ENCODE measurements at places on chromosomes 12 and 14. TPM values are rescaled to one million over a fixed set of nuclear protein-coding genes. Genes with fewer than 3 reads are reported as not detected.

- DNase-seq = peak; percentile 51
These were observed 199.7 kb downstream of the ANO2 start for GRCh38 chr12:5745251-5745888.

GRCh38 chr12:75443709-75444108 lies 36.8 kb upstream of the GLIPR1 start:
- DNase-seq = no peak

DNA sequence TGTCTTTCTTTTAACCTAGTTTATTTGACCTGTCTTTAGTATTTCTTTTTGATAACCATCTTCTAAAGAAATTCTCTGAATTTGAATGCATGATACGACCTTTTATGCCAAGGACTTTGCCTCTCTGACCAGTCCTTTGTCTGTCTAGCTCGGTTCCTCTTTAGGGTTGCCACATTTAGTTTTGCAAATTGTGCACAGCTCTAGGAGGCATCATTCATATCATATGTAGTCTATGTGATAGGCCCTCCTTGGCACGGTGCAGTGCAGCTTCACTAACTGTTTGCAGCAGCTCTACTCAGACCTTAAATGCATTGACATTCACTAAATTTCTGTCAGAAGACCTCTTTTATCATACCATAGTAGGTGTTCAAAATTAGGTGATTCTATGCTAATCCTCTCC lies 75.6 kb downstream of the USP15 start:
- no peak for DNase-seq

- DNase-seq = no peak
These were observed 1.4 kb downstream of the NFKBIA start for GRCh38 chr14:35403114-35403602.

DNA sequence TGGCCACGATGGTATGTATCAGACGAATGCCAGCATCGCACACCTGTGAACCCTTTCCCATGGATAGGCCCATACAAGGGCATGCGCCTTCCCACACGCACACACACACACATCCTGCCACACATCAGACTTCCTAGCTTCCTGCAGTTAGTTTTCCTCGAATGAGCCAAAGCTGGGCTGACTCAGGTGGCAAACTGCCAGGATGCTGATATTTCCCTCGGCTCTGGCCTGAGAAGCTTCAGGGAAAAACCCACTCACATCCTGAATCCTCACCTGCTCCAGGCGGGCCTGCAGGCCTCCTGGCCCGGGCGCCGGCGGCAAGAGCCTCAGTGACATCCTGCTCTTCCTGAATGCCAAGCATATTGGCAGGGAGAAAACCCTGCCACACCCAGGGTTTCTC lies 22.4 kb downstream of the CALM1 start:
- peak; percentile 68 for DNase-seq

GRCh38 chr12:111363578-111363977 lies 5.3 kb downstream of the PHETA1 start:
- DNase-seq = no peak

GRCh38 chr12:52813885-52814709 lies at the start of gene KRT4:
TSS of gene KRT4 (minus strand) at chr12:52814116. CDS start at chr12:52814058, 58 bp downstream.
- no peak for DNase-seq

DNA sequence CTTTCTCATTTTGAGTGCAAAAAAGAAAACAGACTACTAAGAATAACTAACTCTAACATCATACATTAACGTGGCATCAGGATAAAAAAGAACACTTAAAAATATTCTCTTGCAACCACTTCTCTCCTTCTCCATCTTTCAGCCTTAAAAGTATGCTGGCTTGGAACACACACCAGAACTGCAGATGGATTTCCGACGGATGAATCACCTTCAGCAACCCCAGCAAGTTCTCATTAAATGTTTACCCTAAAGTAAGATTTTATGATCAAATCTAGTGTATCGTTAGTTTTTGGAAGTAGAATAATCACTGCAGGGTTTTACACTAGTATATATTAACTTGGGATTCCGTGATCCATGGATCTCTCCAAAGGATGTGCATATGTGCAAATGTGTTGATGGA lies 1.2 kb downstream of the NEK9 start:
- DNase-seq = no peak

- DNase-seq = no peak
These were observed 33.6 kb downstream of the AACS start for GRCh38 chr12:125098676-125099408.

- DNase-seq = no peak
These were observed 72.8 kb downstream of the TTC7B start for GRCh38 chr14:90743425-90743824.

GRCh38 chr14:64706119-64706592 lies 1.9 kb downstream of the PLEKHG3 start:
- DNase-seq = no peak

DNA sequence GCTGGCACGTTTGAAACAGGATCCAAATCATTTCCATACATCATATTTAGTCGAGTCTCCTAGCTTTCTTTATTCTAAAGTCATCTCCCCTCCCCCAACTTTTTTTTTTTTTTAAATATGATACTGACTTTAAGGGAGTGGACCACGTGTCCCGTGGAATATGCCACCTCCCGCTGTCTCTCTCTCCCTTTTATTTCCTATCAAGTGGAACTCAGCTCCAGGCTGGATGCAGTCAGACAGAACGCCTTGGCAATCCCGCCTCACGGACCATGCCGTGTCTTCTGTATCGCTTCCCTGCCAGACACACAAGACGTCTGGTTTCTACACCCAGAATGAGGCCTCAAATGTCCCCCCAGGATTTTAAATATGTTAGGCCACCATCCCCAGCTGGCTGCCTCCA lies 21.2 kb downstream of the BCL7A start:
- DNase-seq = no peak

- DNase-seq = no peak
These were observed 541.2 kb downstream of the RPS29 start for GRCh38 chr14:49044981-49045380.

- DNase-seq = no peak
These were observed 1.7 kb downstream of the KLHDC2 start for GRCh38 chr14:49769581-49770211.

- DNase-seq = no peak
These were observed 112.7 kb downstream of the EFCAB11 start for GRCh38 chr14:89841851-89842250.

- no peak for DNase-seq
These were observed 249.2 kb downstream of the SLC41A2 start for GRCh38 chr12:104708891-104709290.

DNA sequence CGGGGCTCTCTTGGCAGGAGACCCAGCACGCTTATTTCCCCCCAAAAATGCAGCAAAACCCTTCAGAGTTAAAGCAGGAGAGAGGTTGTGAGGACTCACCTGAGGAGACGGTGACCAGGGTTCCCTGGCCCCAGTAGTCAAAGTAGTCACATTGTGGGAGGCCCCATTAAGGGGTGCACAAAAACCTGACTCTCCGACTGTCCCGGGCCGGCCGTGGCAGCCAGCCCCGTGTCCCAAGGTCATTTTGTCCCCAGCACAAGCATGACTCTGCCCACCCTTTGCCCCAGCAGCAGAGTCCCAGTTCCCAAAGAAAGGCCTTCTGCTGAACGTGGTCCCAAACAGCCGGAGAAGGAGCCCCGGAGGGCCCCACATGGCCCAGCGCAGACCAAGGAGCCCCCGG lies 337.7 kb downstream of the TMEM121 start:
- DNase-seq = no peak

DNA sequence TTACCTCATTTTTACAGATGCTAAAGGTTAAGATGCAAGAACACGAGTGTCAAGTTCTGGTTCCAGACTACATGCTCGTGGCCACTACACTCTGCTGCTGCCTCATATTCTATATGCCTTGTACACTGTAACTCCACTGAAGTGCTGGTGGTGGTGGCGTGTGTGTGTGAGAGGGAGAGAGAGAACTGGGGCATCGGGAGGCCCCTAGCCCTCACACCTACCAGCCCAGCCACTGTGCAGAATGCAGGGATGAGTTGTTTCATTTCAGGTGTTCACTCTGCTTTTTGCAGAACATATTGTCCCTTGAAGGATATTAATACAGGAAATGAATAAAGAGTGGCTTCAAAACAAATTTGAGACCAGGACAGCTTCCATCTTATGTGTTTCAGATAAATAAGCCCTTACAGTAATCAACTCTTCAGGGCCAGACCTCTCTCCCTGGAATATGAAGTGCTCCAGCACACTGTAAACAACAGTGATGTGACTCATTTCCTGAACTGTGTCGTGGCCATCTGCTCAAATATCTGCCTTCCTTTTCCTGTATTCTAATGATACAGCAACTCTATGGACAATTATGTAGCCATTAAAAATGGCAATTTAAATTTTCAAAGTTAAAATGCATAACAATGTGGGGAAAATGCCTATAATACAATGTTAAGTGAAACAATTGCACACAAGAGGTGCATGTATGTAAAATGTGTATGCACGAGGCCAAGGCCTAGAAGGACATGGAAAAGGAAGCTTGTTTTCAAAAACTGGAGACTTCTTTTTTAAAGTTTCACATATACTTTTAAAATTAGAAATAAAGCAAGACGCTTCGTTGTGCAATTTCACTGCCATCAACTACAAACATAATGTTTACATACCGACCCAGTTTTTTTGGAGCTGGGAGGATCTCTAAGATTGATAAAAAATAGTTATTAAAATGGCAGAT lies 215.4 kb downstream of the PELI2 start:
- peak; percentile 10 for DNase-seq

DNA sequence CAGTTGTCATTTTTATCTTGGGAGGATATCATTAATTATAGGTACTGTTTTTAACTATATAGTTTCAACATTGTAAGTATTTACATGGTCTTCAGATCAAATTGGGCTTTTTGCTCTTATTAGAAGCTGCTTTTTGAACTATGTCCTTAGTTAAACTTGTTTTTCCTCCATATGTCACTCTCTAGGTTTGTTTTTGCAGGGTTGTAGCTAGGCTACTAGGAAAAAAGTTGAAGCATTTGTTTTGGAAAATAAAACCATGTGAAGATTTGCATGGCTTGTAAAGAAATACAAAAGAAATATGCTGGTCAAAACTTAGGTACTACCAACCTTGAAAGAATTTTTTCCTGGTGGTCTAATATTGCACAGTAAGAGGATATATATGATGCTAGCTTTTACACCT lies 3.4 kb downstream of the ARID2 start:
- DNase-seq = no peak

GRCh38 chr14:105519946-105520698 lies 6.3 kb upstream of the TMEM121 start:
- no peak for DNase-seq

DNA sequence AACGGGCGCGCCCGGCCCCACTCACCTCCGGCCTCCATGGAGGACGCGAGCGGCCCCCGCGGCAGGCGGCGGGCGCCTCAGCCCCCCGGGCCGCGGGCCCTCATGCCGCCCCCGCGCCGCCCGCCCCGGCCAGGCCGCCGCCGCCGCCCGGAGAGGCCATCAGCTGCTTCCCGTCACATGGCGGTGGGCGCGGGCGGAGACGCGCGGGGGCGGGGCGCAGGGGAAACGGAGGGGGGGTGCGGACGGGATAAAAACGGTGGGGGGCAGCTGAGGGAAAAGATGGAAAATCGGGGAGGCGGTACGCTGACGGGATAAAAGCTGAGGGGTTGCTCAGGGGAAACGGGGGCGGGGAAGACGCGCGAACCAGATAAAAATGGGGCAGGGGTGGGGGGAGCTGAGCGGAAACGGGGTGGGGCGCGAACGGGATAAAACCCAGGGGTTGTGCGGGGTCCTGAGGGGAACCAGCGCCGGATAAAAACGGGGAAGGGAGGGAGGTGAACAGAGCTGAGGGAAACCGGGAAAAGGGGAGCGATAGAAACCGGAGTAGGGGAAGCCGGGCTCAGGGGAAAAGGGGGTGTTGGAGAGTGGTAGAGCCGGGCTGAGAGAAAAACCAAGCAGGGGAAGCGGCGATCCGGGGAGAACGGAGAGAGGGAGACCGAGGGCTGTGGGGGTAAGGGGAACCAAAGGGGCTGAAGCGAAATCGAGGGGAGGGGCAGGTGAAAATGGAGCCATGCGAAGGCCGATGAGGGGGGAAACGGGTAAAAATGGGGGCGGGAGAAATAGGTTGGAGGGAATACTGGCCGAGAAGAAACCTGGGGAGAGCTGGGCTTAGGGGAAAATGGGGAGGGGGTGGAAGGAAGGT lies at the start of gene WSB2:
Gene WSB2 (minus strand): TSS at position 169 of the 862 bp plus-strand sequence. CDS start 131 bp downstream, at position 38.
- peak; percentile 68 for DNase-seq

GRCh38 chr12:110689281-110690126 lies 589 bp upstream of the HVCN1 start:
- DNase-seq = no peak

GRCh38 chr12:114401328-114402083 lies 4.4 kb downstream of the TBX5 start:
- no peak for DNase-seq

DNA sequence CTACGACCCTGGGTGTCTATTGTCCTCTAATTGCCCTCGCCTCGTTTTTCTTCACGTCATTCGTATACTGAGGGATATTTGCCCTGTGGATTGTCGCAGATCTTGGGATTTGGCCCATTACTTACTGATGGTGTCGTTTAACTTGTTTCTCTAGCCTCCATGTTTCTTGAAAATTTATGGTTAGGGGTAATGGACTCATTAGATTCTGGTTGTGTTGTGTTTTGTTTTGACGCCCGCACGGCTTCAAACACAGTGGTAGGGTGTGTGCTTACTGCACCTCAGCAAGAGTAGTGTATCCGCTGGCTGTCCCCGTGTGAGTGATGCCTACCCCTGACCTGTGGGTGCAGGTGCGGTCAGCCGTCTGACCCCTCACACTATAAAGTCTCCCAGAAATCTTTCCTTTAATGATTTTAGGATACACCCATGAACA lies 874 bp upstream of the RNU6-8 start:
- DNase-seq = no peak

GRCh38 chr14:57526942-57527341 lies 33.3 kb upstream of the CCDC198 start:
- no peak for DNase-seq

DNA sequence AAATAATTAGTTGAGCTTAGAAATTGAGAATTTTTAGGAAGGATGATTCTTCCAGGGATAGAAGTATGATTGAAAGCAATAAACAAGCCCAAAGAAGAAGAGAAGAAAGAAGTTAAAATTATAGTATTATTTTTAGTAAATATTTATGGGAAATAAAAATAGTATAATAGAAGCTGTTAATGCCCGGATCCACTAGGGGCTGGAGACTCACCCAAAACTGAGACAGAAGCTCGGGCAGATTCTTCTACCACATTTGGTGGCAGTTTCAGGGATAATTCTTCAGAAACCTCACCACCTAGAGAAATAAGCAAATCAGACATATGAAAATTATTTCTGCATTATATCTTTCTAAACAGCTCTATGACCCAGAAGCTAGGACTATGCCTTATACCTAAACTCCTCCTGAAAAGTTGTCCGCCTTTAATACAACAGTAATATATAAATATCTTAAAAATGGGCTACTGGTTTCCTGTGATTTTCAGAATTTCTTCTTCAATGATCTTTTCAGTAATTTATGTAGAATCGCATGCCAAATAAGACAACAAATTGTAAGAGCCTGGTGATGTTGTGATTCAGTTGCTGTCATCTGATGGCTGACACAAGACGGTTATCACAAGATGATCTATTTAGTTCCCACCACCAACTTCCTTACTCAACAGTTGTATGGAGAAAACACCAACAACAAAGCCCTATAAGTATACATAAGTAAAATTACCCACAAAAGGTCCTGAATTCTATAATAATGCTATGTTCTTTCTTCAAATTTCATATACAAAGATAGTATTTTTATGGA lies 35.6 kb downstream of the A2M start:
- DNase-seq = no peak

TTC8 gene
- 12.8 TPM for total RNA-seq

APOF gene
- total RNA-seq = not detected

SPTB gene
- 32.7 TPM for total RNA-seq

MUCL1 gene
- 90.0 TPM for total RNA-seq

TMEM52B gene
- total RNA-seq = 0.10 TPM

RAB3IP gene
- 24.0 TPM for total RNA-seq

OTUB2 gene
- 2.9 TPM for total RNA-seq

SIX4 gene
- total RNA-seq = 4.4 TPM

CACNA2D4 gene
- total RNA-seq = 1.9 TPM

CLEC9A gene
- 0.99 TPM for total RNA-seq

IFNG-AS1 gene
- 0.49 TPM for total RNA-seq

Measured in skin of body (tissue), 3 donors.